SJSA1 (cell line): ENCODE measurements at places on chromosomes 6 and 20. TPM values are rescaled to one million over a fixed set of nuclear protein-coding genes. Genes with fewer than 3 reads are reported as not detected.

DNA sequence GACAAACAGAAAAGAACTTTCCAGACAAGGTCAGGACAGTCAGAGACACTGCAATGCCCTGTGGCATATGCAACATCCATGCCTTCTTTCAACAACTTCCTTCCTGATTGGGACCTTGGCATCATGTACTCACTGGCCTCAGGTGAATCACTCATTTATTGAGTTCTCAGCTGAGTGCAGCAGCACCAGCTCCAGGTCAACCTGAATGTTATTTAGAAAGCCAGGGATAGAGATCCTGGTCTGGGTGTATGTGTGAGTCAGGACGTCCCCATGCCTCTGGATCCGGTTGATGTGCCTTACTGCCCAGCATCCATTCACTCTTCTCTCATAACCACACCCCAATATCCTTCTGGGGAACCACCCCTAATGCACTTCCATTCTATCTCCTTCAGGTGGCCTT lies 54.4 kb downstream of the SNRNP48 start:
- H3K4me3 ChIP-seq, result no peak overlapping the region
- DNase-seq, result no peak
- H3K4me1 ChIP-seq, result peaks cover 16% of the 10 kb centered on the region
- H3K27ac ChIP-seq, result no peak overlapping the region
- no peaks in the 10 kb centered on the region for H3K27me3 ChIP-seq
- H3K36me3 ChIP-seq, result no peaks in the 10 kb centered on the region

DNA sequence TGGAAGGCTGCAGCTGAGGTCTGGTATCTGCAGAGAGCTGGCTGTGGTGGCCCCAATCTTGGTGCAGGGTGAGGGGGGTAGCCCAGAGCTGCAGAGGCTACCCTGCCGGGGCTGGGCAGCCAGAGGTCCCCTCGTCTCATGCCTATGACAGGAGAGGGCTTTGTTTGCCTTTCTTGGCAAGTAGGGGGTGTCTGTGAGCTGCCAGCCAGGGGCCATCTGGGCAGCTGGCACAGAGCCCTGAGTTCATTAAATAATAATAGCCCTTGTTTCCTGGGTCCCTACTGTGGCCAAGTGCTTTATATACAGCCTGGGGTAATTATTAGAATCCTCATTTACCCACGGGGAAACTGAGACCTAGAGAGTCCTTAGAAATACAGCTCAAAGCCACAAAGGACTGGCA lies 66.6 kb downstream of the EZR start:
- no peak for DNase-seq
- H3K27me3 ChIP-seq, result no peaks in the 10 kb centered on the region
- no peak overlapping the region for H3K4me3 ChIP-seq
- H3K4me1 ChIP-seq, result no peaks in the 10 kb centered on the region
- H3K27ac ChIP-seq, result no peak overlapping the region

DNA sequence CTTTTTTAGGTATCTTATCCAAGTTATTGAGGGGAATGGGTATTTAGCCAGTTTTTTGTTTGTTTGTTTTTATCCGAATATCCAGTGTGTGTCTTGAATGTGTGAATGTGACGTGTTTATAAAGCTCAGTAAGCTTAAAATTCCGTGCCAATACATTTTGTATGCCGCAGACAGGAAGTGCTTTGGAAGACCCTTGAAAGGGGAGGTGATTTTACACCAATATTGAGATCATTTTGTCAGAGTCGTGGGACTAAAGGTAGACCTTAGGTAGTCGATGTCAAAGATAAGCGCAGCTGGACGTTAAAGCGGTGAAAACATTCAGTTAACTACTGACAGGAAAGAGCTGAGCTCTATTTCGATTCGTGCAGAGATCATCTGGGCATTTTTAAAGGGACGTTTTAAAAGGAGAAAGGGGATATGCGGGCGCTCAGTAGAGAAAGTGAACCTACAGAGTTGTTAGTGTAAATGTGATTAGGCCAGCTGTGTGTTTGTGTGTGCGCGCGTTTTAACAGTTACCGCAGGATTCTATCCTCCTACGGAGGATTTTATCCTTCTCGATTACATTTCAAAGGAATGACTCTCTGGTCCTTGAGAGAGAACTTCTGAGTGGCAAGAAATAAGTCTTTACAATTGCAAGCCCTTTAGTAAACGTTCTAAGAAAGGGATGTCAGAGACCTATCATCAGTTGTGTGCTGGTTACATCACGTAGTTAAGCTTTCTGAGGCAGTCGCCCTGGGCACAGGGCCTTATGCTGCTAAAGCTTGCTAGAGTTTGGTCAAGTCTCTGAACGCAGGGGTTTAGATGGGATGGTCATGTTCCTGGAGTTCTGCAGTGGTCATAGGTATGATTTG lies 625 bp upstream of the ECHDC1 start:
- peak overlapping the region; percentile 53 for H3K4me3 ChIP-seq
- peaks cover 15% of the 10 kb centered on the region for H3K36me3 ChIP-seq
- H3K27ac ChIP-seq, result peak overlapping the region; percentile 83

GRCh38 chr6:146292506-146292905 lies 251.1 kb upstream of the RAB32 start:
- DNase-seq, result no peak
- peaks cover 14% of the 10 kb centered on the region for H3K4me1 ChIP-seq
- H3K36me3 ChIP-seq, result no peaks in the 10 kb centered on the region
- no peak overlapping the region for H3K4me3 ChIP-seq

Gene LIN28B
- not detected in 2 replicates for total RNA-seq

DNA sequence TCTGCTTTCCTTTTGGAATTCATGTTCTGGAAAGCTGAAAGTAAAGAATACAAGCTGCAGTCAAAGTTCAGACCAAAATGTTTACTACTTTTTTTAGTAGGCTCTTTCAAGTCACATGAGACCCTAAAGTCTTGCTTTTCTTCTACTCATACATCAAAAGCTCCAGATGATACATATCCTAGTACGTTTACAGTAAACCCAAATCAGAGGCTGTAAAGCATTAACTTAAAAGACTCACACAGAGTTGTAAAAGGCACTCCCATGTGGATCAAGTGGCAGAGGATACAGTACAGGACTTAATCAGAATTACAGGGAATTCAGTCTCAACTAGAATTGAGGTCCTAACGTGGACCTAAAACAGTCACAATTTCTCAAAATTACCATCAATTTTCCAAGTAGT lies 40.7 kb downstream of the STK38 start:
- H3K36me3 ChIP-seq, result peaks cover 89% of the 10 kb centered on the region
- H3K4me1 ChIP-seq, result no peaks in the 10 kb centered on the region
- H3K27ac ChIP-seq, result no peak overlapping the region
- H3K27me3 ChIP-seq, result no peaks in the 10 kb centered on the region
- no peak for DNase-seq
